ENCODE measurements at places on chromosomes 6 and 20. TPM values are rescaled to one million over a fixed set of nuclear protein-coding genes. Genes with fewer than 3 reads are reported as not detected.

The ARG1 gene
- polyA plus RNA-seq = not detected

- peak; percentile 6 for DNase-seq
Measured at GRCh38 chr6:139764498-139764986, 390.1 kb upstream of the CITED2 start.

The EPHA7 gene
- polyA plus RNA-seq = not detected

The TNNC2 gene
- 0.77 TPM for polyA plus RNA-seq

GRCh38 chr20:6612606-6612923 lies 154.9 kb upstream of the BMP2 start:
- DNase-seq = no peak

The THBD gene
- 0.96 TPM for polyA plus RNA-seq

DNA sequence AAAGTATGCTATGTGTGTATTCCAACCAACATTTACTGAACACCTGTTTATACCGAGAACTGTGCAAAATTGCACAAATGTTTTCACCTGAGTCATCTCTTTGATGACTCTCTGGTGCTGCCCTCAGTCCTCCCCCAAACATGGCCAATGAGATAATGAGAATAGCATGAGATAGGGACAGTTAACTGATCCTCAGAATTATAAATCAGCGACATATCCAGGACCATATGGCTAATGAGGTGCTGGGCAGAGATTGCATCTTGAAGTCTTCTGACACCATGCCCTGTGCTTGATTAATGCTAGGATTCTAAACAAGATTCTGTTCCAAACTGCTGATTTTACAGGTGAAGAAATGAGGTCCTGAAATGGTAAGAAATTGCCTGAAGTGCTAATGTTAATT lies 13.0 kb downstream of the CLVS2 start:
- no peak for DNase-seq

GRCh38 chr6:123808556-123808955 lies 4.9 kb downstream of the NKAIN2 start:
- no peak for DNase-seq

DNA sequence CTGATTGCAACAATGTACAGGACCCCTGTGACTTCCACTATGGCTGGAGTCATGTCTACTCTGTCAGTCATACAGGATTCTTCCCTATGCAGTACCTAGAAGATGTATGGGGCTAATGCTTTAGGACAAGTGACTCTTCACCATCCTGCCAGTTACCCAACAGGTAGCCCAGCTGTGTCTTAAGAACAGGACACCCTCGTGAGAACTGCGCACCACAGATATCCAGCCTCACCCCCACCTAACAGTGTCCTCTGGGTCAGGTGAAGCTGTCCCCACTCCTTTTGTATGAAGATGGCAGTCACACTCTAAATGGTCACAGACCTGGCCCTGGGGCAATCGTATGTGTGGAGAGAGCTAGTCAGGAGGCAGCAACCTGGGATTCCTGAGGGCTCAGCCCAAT lies 191.6 kb downstream of the C6orf118 start:
- no peak for DNase-seq

The RIPOR3 gene
- polyA plus RNA-seq = 1.0 TPM

DNA sequence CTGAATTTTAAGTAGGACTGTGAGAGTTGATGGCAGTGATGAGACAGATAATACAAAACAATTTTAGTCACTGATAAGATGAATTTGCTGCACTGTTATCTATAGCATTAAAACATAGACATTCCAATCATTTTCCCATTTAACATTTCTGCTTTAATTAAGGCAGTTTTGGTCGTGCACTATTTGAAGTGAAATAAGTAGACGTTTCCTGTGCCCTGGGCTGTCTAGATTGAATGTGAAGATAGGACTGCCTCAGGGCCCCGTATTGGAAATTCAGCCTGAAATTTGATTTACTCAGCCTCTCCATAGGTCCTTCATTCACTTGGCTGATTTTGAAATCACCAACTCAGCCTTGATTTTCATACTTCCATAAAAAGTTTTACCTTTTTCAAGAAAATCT lies 48.3 kb downstream of the ARID1B start:
- DNase-seq = no peak

DNA sequence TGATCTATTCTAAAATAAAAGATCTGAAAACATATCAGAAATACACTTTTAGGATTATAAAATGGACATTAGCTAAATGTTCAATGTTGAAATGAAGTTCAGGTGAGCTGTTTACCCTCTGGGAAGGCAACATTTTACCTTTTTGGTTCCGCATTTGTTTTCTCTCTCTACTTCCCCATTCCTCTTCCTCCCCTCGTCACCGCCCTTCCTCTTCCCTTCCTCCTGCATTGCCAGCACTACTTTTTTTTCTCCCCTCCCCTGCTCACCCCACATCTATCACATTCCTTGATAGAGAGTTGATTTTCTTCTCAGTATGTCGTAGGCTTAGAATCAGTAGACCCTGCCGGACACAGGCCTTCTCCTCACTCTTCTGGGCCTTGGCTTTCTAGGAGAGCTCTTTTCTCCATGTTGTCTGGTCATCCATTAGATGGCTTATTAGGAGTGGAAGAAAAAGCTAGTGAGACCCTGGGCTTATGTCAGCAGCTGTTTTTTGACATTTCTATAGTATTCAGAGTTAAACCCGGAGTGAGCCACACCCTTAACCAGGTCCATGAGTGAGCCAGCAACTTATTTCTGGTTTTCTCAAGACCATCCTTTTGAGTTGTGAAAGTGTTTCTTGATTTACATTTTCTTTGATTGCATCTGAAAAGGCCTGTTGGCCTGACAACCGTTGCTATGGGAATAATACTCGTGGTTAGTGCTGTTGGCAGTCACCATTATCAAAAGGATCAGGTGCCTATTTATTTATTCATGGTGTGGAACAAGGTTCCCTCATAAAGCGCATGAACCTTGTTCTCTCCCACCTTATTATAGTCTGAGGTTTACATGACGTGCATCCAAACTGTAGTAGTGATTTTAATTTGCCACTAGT lies 90.9 kb downstream of the DTD1 start:
- DNase-seq = no peak

DNA sequence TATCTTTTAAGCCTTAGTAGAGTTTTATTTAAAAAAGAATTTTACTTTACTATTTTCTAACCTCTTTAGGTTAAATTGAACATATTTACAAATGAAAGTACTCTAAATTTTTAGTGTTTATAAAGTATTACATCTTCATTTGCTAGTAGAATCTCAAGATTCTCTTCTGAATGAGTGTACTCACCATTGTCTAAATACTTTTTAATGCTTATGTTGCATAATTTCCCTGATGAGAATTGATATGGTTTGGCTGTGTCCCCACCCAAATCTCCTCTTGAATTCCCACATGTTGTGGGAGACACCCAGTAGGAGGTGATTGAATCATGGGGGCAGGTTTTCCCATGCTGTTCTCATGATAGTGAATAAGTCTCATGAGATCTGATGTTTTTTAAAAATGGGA lies 53.6 kb downstream of the VIP start:
- no peak for DNase-seq

GRCh38 chr6:6131492-6132109 lies 124.9 kb upstream of the NRN1 start:
- no peak for DNase-seq

- DNase-seq = no peak
Measured at GRCh38 chr6:169885131-169885530, 133.7 kb downstream of the ERMARD start.

GRCh38 chr6:3194535-3195419 lies 32.7 kb downstream of the TUBB2B start:
- no peak for DNase-seq

DNA sequence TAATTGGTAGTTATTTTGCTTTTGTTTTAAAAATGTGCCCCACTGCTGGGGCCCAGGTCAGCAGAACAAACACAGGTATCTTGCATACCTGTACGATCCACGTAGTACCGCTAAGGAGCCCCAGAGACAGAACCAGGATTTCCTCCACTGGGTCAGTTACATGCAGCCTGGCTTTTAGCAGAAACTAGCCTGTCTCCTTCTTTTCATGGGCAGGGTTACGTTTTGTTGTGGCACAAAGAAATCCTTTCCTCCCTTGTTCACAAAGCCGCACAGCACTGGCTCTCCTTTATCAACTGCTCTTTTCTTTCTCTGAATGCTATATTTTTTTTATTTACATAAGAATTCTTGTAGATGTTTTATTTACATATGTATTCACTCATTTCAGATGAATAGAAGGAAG lies 190.3 kb upstream of the POU3F2 start:
- no peak for DNase-seq

GRCh38 chr6:111721753-111722154 lies 116.1 kb upstream of the TRAF3IP2 start:
- peak; percentile 51 for DNase-seq

GRCh38 chr6:163412801-163413344 lies 1.6 kb upstream of the QKI start:
- DNase-seq = no peak

GRCh38 chr6:118511930-118512715 lies 36.0 kb upstream of the PLN start:
- DNase-seq = no peak

The GNAS-AS1 gene
- not detected for polyA plus RNA-seq

DNA sequence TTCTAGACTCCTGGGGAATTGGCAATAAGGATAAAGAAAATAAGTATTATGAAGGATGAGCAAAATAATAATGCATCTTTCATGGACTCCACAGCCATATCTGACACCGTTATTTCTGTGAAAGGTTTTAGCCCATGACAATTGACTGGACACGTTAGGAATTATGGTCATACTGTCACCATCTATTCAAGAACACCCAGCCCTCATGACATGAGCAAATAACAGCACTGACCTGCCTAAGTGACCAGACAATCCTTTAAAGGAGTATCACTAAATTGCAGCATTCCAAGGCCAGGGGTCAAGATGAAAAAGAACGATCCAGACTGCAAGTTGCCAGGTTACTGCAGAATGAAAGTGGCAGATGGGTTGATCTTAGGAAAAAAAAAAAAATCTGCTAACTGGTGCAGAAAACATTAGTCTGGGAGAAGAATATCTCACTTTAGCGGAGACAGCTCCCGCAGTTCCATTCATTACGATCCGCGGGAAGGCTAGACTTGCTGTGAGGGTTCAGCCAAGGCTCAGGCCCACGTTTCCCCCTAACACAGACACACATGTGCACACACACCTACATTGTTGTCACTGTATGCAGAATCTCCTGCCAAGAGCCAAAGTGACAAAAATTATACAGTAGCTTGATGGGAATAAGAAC lies 237.7 kb upstream of the AGPAT4 start:
- DNase-seq = no peak

DNA sequence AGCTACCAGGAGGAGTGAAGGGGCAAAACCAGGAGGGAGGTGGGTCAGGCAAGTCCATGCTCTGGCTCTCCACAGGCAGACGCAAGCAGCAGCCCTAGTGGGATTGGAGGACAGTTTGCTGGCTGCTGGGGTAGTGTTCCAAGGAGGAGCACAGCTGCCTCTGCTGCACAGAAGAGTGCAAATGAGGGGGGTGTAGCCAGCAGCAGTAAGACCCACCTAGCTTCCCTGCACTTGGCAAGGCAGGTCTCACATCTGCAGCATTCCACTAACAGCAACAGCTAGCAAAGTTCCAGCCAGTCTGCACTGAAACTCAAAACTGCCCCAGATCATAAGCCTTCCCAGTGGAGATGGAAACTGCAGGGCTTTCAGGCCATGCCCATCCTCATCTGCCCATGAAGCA lies 405.0 kb downstream of the UTRN start:
- no peak for DNase-seq

The DACT2 gene
- polyA plus RNA-seq = not detected

DNA sequence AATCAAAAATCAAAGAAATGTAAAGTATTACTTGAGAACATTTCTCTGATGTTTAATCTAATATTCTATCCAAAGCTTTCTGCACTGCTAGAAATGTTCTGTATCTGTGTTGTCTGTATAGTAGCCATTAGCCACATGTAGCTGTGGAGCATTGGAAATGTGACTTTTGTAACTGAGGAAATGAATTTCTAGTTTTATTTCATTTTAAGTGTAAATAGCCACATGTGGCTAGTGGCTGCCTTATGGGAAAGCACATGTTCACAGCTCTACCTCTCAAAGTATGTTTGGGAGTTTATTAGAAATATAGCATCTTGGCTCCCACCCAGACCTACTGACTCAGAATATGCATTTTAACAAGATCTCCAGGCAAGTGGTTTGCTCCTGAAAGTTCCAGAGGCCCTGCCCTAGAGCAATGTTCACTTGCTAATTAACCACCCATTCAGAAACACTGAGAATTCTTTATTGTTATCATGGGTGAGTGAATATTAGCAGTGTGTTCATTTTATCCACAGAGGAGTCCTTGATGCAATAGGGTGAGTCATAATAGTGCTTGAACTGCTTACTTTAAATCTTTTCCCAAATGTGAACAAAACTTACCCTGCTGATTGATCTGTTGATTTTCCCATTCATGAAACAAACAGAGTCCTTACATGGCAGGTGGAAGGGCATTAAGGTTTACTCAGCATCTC lies 282.7 kb downstream of the PLCB1 start:
- DNase-seq = no peak

GRCh38 chr20:16203096-16203495 lies 370.2 kb downstream of the KIF16B start:
- DNase-seq = no peak

DNA sequence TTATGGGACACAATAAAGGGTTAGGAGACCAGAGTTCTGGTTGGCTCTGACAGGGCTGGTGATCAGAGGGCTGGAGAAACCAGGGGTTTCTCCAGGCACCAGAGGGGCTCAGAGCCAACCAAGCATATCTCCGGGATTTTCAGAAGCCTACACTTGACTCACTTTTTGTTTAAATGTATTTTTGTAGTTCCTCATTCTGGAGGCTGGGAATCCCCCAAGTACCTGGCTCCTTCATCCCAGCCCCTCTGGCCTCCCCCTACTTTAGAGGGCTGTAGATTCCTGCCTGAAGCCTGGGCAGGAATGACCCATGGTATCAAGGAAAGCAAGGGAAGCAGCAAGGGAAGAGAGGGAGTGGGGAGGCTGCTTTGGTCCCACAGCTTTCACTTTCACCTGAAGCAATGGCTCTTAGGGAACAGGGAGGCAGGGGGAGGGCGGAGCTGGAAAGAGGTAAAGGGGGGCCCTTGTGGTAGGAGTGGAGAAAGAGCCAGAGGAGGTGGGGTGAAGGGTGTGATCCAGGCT lies 973 bp downstream of the CD40 start:
- DNase-seq = no peak

GRCh38 chr20:34515484-34516246 lies 557 bp upstream of the DYNLRB1 start:
- DNase-seq = peak; percentile 52

GRCh38 chr20:7866285-7866684 lies 74.0 kb downstream of the HAO1 start:
- DNase-seq = no peak

DNA sequence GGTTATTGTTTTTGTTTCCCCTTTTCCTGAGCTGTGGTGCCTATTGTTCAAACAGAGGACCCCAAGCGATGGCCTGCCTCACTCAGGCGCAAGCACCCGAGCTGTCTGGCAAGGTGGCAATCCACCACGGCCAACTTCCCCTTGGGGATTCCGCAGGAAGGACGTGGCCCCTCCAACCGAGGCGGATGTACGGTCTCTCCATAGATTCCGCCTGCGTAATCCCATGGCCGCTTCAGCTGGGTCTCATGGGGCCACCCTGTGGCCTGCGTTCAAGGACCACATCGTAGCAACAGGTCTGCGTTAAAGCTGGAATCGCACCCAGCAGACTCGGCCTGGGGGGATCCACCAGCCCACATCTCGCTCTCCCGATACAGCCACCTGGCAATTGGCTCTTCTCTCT lies 79.9 kb downstream of the CEBPB start:
- no peak for DNase-seq

The CTAGE9 gene
- polyA plus RNA-seq = not detected

The MAS1 gene
- polyA plus RNA-seq = not detected

- DNase-seq = no peak
Measured at GRCh38 chr6:129635396-129636130, 74.4 kb downstream of the ARHGAP18 start.

Measured in immature natural killer cell (primary cell).